ENCODE measurements at places on chromosomes 6 and 20.
A peak's percentile ranks its signal among the peaks of the same experiment; 100 is the strongest.

DNA sequence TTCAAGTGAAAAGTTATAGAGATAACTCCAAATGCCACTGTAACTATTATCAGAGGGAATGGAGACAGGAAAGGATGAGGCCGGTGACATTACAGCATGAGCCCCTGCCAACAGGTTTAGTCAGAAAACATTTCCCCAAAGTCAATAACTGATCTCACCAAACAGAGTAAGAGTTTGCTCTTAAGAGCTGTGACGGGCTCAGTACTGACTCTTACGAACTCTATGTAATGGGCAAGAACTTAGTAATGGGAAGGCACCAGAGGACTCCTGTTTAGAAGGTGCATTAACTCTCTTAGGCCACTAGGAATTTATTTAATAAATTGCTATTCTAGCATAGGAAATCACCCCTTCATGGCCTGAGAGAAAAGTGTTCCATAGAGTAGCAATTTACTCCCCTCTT lies 76.8 kb downstream of the SAMD5 start:
- no peak for DNase-seq

- no peak for DNase-seq
These were observed 84.1 kb upstream of the HEY2 start for GRCh38 chr6:125665295-125665814.

GRCh38 chr20:59752101-59752586 lies 147.8 kb downstream of the PHACTR3 start:
- no peak for DNase-seq

GRCh38 chr6:119545245-119545644 lies 195.7 kb upstream of the MAN1A1 start:
- DNase-seq, result no peak

- peak; percentile 2 for DNase-seq
These were observed 36.5 kb downstream of the PLCG1 start for GRCh38 chr20:41173791-41174341.

- DNase-seq, result no peak
These were observed 79.4 kb downstream of the IYD start for GRCh38 chr6:150448221-150448620.

DNA sequence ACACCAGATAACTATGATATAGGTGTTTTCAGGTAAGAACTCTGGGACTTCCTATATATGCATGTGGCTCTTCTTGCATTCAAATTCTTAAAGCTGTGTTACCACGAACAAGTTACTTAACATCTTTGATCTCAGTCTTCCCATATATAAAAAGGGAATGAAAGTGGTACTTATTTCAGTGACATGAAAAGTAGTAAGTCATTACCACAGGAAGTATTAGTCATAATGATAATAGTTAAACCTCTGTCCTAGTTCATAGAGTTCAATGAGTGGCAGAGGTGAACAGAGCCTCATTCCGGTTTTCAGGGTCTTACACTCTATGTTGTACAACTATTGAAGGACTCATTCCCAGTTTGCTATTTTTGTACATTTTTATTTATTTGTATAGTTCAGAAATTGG lies 237.0 kb downstream of the NKAIN2 start:
- no peak for DNase-seq

DNA sequence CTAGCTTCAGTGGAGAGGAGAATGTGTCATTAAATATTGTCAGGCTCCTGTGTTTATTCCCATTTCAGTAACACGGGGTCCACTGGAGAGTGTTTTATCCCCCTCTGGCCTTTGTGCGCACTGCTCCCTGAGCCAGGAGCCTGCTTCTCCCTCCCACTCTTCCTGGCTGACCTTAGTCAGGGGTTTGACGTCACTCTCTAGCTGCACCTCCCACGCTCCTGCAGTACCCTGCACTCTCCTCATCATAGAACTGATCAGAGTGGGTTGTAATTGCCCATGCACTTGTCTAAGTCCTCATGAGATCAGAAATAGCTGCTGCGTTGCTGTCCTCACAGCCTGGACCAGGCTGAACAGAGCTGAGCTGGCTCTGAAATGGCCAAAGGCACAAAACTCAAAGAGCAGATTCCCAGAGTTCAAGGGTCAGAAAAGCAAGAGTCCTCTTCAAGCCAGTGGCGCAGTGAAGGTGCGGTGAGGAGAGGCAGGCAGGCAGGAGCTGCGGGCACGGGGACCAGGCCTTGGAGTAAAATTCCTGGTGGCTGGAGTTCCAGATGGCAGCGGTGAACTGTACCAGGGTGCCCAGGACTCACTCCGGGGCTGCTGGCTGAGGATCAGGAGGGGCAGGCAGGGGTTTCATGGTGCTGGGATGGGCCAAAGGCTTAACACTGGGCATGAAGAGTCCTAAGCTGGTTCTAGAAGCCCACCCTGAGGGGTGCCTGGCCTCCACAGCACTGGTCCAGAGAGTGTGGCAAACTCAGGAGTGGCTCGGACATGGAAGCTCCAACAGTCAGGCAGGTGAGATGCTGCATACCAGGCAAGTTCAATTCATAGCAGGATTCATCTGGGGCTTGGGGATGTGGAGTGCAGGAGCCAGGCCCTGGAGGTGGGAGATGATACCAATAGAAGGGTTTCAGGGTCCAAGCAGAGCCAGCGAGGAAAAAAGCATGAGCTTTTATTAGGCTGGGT lies 170.9 kb downstream of the SCP2D1 start:
- no peak for DNase-seq

DNA sequence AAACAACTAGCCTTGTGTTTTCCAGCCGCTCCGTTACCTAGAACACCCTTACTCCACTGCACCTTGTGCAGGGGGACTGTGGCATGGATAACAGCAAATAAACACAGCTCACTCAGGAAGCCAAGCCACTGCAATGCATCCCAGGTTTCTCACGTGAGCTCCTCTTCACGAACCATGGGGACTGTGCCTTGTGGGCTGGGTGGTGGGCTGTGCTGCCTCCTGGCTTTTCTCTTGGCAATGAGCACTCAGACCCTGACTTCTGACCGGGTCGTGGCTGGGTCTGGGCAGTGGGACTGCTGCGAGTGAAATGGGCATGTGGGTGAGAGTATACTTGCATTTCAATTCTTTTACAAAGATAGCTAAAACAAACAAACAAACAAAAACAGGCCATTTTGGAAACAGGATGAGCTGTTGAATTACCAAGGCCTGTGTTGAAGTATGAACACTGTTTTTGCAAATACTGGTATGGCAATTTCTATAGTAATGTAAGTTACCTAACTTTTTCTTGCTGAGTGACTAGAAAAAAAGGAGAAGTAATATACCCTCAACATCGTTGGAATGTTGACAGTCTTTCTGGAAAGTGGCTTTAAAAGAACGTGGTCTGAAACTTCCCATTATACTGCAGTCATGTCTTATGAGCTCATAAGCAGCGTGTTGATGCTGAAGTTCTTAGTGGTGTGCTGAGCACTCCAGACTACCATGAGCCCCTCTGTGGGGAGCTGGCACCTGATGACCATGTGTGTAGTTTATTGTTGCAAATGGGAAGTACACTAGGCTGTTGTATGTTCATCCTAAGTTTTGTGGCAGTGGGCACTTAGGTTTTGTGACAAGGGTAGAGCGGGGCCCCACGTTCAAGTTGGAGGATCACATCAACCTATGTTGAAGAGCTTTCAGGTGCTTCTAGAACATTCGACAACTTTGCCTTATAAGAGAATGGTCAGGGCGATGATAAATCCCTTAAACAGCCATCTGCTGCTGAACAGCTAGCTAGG lies 120.4 kb downstream of the ARMC2 start:
- no peak for DNase-seq

DNA sequence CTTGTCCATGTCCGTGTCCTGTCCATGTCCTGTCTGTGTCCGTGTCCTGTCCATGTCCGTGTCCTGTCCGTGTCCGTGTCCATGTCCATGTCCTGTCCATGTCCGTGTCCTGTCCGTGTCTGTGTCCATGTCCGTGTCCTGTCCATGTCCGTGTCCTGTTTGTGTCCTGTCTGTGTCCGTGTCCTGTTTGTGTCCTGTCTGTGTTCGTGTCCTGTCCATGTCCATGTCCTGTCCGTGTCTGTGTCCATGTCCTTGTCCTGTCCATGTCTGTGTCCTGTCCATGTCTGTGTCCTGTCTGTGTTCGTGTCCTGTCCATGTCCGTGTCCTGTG lies 55.0 kb upstream of the BHLHE23 start:
- DNase-seq, result no peak

GRCh38 chr6:101907356-101908217 lies 514.1 kb downstream of the GRIK2 start:
- no peak for DNase-seq

DNA sequence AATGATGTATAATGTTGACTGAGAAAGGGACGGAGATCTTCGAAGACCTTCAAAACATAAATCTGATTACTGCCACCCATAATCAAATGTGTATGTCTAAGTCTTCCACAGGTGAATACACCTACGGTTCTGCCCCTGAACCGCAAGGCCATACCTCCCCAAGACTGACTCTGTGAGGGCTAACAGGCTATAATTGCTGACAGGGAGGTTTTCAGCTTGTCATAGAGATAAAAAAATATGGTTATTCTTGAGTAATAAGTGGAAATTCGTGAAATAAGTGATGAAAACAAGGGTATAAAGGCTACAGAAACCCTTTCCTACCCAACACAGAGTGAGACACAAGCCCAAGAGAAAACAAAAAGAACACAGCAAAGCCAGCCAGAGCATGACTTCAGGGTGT lies 188.9 kb downstream of the ATXN1 start:
- no peak for DNase-seq

DNA sequence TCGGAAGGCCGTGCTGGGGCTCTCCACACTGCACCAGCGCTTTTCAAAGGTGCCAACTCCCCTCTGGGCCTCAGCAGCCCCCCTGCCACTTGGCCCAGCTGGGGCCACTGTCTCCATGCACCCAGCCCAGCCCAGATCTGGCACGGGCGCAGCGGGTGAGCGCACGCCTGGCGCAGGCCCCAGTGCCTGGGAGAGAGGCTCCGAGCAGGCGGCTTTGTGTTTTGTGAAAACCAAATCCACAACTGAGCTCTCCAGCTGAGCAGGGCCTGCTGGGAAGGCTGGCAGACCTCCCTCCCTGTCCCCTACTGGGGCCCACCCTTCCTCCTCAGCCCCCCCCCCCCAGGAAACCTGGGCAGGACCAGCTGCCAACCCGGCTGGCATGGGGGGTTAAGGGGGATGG lies 17.0 kb downstream of the MDGA1 start:
- DNase-seq, result no peak
